ENCODE measurements at places on chromosomes 4 and X.

- no peak for DNase-seq
Measured at GRCh38 chr4:572594-572993, 3.5 kb downstream of the TMEM271 start.

DNA sequence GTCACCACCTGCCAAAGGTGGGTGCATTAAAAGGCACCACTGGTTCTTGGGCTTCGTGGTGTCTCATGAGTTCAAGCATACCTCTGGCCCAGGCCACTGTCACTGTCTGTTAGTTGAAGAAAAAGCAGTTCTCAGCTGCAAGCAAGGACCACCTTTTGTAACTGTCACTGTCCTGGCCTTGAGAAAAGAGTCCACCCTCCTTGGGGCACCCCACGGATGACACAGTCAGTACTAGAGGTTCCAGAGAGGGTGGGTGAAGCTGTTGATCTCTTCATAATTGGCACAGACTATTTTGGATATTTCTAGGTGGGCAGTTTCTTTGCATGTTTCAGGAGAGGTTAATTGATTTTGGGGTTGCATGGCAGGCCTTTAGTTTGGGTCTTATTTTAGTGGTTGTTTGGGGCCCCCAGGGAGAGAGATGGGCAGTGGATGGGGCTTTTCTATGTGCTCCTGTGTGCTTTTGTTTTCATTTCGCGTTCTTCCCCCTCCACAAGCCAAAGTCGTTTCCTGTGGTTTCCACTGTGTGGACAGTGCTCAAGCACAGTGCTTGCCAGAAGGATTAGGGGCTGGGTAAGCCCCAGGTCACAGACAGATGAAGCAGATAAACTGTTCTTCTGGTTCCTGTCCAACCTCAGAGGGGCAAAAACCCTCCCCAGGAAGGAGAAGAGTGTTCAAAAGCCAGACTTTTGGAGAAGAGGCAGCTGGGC, 156.2 kb upstream of the PPP1R2C start:
- DNase-seq, result no peak

DNA sequence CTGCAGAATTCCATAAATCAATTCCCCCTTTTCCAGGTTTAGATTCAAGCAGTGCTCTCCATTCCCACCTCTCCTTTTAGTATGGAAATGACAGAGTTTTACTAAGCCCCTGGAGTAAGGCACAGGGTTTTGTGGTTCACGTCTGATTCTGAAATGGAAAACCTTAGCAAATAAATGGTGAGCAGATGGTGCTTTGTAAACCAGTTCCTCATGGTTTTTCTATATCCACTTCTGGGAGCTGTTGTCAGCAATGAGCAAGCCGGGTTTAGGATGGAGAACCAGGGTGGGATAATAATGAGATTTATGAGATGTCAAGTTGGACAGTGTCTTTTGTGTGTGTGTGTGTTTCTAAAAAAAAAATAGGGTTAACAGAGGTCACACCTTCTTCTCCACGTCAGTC, 113.8 kb upstream of the RBPJ start:
- no peak for DNase-seq

DNA sequence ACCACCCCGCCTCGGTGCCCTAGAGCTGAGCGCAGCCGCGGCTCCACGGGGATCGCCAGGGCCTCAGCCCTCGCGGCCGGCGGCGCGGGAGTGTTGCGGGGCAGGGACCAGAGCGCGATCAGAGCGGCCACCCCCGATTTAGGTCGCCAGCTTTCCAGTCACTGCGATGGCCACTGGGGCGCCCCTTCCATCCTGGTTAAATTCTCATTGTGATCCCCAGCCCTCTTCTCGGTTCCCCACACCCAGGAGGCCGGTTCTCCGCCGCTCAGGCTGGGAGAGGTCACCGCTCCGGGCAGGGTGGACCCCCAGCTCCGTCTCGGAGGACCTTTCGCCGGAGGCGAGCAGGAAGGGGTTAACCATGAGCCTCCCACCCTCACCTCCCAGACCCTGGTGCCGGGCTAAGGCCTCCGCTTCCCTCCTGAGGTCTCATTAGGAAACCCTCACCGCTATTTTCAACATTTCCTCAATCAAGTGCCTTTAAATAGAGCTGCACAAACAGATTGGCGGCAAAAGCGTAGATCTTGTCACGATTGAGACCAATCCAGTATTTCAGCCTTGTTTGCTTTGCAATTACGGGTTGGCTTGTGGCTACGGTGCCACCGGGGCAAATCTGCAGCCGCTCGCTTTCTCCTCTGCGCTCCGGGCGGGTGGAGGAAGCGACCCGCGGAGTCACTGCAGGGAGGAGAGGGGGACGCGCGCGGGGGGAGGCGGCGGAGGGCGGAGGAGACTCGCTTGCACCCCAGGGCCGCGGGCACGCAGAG, 8.3 kb upstream of the HAND2 start:
- DNase-seq, result no peak

DNA sequence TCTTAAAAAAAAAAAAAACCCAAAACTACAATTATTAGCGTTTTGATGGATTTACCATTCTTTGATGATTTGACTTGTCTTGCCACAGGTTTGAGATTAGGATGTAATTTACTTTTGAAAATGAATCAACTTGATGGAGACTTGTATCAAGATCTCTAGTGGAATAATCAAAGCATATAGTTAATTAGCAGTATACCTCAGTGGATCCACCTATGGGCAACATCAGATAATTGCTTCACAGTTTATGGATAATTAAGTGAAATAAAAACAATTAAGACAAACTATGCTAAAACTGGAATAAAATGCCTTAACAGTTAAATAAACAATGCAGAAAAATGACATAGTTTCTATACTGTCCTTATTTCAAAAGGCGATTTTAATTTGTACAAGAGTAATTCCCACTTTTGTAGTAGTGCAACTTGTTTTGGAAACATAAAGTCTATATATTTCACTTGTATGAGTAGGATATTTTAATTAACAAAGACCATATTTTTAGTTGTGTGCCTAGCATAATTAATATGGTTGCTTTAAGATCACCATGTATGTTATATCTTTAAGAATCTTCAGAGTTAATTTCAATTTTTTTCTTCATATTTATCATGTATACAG, 4.2 kb downstream of the CPEB2 start:
- no peak for DNase-seq

DNA sequence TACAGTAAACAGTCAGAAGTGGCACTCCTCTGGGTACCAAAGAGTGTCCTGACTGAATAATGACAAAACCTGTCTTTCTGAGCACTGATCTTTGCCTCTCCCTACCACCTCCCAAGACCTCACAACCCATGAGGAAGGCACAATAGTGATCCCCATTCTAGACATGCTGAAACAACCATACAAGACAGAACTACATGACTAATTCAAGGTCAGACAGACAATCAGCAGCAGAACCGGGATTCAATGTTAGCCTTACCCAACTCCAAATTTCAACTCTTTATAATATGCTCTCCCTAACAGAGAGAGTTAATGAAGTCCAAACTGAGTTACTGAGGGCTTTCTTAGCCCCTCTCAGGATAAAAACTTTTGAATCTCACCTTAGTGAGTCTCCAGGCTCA, 71.0 kb downstream of the IRF2 start:
- no peak for DNase-seq

DNA sequence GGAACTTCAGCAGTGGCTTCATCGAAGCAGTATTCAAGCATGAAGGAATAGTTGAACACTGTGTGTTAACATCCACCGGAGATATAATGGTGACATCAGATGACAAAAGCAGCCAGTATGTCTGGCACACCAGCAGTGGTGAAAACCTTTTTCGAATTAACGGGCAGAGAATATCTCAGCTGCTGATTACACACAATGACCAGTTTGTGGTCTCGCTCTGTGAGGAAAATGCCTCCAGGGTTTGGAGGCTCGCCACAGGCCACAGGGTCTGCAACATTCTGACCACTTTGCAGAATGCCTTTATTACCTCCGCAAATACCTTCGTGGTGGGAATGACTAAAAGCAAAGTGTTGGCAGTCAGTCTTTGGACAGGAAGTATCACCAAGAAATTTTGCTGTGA, 201.5 kb downstream of the NWD2 start:
- DNase-seq, result no peak

- DNase-seq, result no peak
Measured at GRCh38 chr4:184104419-184105101, 113.1 kb downstream of the ENPP6 start.

DNA sequence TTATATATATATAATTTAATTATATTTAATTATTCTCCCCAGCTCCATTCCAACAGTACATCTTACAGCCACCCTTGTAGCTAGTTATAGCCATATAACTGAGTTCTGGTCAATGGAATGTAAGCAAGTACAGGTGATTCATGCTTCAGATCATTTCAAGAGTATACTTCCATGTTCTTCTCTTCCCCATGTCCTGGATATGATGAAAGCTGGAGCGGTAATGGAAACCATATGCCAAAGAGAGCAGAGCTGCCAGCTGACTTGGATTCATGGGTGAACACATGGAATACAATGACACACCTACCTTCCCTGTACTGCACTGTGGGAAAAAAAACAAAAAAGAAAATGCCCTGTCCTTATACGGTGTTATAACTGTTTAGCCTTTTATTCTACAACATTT, 17.5 kb upstream of the CORIN start:
- no peak for DNase-seq

- DNase-seq, result no peak
Measured at GRCh38 chrX:48616576-48616975, 19.3 kb downstream of the WDR13 start.

DNA sequence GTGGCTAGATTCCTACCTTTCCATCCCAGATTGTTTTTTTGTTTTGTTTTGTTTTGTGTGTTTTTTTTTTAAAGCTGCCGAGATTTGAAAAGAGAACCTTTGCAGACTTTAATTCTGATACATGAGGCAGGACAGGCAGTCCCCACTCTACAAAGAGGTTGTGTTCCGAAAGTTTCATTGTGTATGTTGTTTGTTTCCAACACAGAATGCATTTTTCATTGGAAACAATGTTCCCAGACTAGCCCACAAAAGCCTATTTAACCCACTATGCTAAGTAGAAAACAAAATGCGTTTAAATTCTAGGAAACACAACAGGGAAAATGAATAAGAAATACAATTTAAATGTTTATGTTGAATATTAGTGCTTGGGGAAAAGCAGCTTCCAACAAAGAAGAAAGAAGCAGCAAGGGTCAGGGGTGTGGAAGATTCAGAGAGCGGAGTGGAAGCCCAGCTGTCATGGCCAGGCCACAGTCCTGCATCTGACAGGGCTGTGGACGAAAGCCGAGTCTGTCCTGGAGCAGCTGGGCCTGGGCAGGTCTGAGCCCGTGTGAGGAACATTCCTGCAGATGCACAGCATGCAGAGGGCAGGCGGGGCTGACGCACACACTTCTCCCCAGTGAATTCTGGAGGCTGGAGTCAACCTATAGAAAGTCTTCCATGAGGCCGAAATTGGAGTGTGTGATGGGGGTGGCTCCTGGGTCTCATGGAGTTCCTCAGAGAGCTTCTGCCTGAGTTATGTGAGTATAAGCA, 12.4 kb upstream of the SETD7 start:
- no peak for DNase-seq

DNA sequence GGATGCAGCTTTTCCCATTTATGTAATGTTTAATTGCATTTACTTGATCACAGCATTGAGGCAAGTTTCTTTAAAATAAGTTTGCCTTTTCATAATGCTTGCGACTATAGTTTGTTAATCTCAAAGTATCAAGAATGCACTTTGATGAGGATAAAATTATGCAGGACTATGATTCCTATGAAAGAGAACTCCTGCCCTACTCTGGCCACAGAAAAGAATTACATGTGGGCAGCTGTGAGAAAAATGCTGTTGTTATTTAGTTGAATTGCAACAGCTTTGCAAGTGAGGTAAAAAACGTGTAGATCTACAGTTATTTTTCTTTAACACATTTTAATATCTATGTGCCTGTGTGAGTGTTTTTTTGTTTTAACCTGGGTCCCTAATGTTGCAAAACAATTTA, 12.5 kb upstream of the OSTC start:
- no peak for DNase-seq

DNA sequence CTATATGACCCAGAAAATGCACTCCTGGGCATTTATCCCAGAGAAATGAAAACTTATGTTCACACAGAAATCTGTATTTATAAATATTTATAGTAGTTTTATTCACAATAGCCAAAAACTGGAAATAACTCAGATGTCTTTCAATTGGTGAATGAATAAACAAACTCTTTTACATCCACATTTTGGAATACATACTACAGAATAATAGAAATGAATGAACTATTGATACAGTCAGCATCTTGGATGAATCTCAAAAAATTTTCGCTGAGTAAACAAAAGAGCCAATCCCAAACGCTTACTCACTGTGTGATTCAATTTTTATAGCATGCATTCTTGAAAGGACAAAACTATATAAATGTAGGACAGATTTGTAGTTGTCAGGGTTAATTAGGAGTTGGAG, 75.1 kb upstream of the HTR2C start:
- DNase-seq, result no peak

DNA sequence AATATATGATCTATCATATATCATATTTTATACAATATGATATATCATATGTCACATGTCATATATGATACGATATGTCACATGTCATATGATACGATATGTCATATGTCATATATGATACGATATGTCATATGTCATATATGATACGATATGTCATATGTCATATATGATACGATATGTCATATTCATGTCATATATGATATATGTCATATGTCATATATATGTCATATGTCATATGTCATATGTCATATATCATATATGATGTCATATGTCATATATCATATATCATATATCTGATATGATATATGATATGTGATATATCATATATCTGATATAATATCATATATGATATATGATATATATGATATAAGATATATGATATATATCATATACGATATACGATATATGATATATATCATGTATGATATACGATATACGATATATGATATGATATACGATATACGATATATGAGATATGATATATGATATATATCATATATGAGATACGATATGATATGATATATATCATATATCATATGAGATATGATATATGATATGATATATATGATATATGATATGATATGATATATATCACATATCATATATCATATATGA, 122.3 kb upstream of the USP9X start:
- no peak for DNase-seq

GRCh38 chr4:107950746-107951540, 19.6 kb downstream of the CYP2U1 start:
- no peak for DNase-seq

- no peak for DNase-seq
Measured at GRCh38 chr4:42729505-42730237, 72.8 kb upstream of the ATP8A1 start.

GRCh38 chr4:8278421-8279287, 9.1 kb downstream of the HTRA3 start:
- DNase-seq, result no peak

GRCh38 chr4:63607169-63607872, 801.9 kb downstream of the TECRL start:
- no peak for DNase-seq

DNA sequence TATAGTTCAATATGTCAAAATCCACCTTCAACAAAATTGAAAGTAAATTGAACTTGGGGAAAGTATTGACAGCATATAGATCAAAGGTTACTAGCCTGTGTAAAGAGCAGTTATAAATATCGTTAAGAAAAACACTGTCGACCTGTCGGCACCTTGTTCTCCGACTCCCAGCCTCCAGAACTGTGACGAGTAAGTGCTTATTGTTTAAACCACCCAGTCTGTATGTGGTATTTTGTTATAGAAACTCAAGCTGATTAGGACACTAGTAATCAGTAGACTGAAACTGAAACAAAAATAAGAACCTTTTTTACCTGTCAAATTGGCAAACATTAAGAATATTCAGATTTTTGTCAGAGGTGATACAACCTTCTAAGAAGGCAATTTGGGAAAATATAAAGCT, 17.0 kb downstream of the HTT start:
- DNase-seq, result no peak

- no peak for DNase-seq
Measured at GRCh38 chr4:146062340-146062739, 113.2 kb upstream of the LSM6 start.

All from stimulated activated CD8-positive, alpha-beta memory T cell treated with anti-CD3 and anti-CD28 coated beads, Interleukin-4, amount 100 ng/mL, for 1 hour (primary cell).